ENCODE measurements at places on chromosomes 5 and 9.

- H3K27ac ChIP-seq, result no peak overlapping the region
- no peaks in the 10 kb centered on the region for H3K27me3 ChIP-seq
- no peak overlapping the region for H3K4me3 ChIP-seq
- peaks cover 6% of the 10 kb centered on the region for H3K4me1 ChIP-seq
- peak; percentile 50 for DNase-seq
Measured at GRCh38 chr5:33363537-33363936, 77.2 kb upstream of the TARS1 start.

- H3K36me3 ChIP-seq, result no peaks in the 10 kb centered on the region
- no peak overlapping the region for H3K27ac ChIP-seq
- peaks cover 16% of the 10 kb centered on the region for H3K4me1 ChIP-seq
- no peaks in the 10 kb centered on the region for H3K27me3 ChIP-seq
- H3K4me3 ChIP-seq, result no peak overlapping the region
Measured at GRCh38 chr5:143499480-143500114, 96.1 kb upstream of the NR3C1 start.

- H3K4me1 ChIP-seq, result no peaks in the 10 kb centered on the region
- no peak overlapping the region for H3K4me3 ChIP-seq
- H3K27ac ChIP-seq, result no peak overlapping the region
Measured at GRCh38 chr9:18146329-18146728, 327.6 kb upstream of the ADAMTSL1 start.

- peaks cover 7% of the 10 kb centered on the region for H3K4me1 ChIP-seq
- H3K36me3 ChIP-seq, result peaks cover 4% of the 10 kb centered on the region
- H3K4me3 ChIP-seq, result no peak overlapping the region
- peak; percentile 71 for DNase-seq
Measured at GRCh38 chr9:16543686-16544085, 326.8 kb downstream of the BNC2 start.

- peak overlapping the region; percentile 83 for H3K27ac ChIP-seq
- peaks cover 35% of the 10 kb centered on the region for H3K36me3 ChIP-seq
- H3K27me3 ChIP-seq, result peaks cover 4% of the 10 kb centered on the region
- peak; percentile 79 for DNase-seq
- peaks cover 41% of the 10 kb centered on the region for H3K4me1 ChIP-seq
- H3K4me3 ChIP-seq, result no peak overlapping the region
Measured at GRCh38 chr5:141496038-141496437, 7.2 kb downstream of the PCDHGC5 start.

- no peak for DNase-seq
- no peaks in the 10 kb centered on the region for H3K27me3 ChIP-seq
- H3K4me1 ChIP-seq, result no peaks in the 10 kb centered on the region
- H3K4me3 ChIP-seq, result no peak overlapping the region
- no peaks in the 10 kb centered on the region for H3K36me3 ChIP-seq
Measured at GRCh38 chr9:29241320-29241719, 1668.0 kb upstream of the C9orf72 start.

DNA sequence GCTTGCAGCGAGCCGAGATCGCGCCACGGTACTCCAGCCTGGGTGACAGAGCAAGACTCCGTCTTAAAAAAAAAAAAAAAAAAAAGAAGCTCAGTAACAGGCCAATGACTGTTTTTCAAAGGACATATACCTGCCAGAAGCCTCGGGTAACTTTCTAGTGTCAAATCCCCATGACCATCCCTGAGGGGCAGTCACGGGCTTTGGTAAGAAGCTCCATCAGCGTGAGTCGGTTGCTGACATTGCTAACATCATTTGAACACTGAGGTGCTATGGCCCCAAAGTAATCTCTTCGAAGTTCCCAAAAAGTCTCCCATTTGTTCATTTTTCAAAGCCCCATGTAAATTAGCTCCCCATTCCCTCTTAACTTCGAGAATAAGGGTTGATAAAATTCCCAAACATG, 11.6 kb downstream of the NAIP start:
- no peak overlapping the region for H3K4me3 ChIP-seq
- no peak overlapping the region for H3K27ac ChIP-seq
- H3K27me3 ChIP-seq, result no peaks in the 10 kb centered on the region
- DNase-seq, result no peak
- no peaks in the 10 kb centered on the region for H3K36me3 ChIP-seq

DNA sequence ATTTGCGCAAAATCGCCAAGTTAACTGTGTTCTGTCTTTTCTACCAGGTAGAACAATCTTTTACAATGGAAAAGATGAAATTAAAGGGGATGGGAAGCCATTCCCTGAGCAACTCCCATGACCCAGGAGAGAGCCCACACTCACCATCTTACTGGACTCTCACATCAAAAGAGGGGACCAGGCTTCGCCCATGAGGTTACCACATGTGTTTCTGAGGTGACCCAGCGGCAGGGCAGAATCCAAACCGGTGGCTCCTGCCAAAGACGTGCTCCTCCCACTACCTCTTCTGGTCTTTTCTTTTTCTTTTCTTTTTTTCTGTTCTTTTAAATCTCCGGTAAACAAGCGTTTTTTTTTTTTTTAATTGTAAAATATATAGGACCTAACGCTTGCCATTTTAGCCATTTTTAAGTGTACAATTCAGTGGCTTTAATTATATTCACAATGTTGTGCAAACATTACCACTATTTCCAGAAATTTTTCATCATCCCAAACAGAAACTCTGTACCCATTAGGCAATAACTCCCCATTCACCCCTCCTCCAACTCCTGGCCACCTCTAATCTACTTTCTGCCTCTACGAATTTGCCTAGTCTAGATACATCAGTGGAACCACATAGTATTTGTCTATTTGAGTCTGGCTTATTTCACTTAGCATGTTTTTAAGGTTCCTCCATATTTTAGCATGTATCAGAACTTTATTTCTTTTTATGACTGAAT, 19.3 kb downstream of the PTPN3 start:
- no peak overlapping the region for H3K4me3 ChIP-seq
- H3K36me3 ChIP-seq, result no peaks in the 10 kb centered on the region
- DNase-seq, result no peak
- H3K4me1 ChIP-seq, result peaks cover 11% of the 10 kb centered on the region

GRCh38 chr9:95217936-95218335, 99.6 kb downstream of the FANCC start:
- no peaks in the 10 kb centered on the region for H3K4me1 ChIP-seq
- no peak for DNase-seq
- H3K4me3 ChIP-seq, result no peak overlapping the region
- H3K27ac ChIP-seq, result no peak overlapping the region
